ENCODE measurements at places on chromosomes 11 and 22.

DNA sequence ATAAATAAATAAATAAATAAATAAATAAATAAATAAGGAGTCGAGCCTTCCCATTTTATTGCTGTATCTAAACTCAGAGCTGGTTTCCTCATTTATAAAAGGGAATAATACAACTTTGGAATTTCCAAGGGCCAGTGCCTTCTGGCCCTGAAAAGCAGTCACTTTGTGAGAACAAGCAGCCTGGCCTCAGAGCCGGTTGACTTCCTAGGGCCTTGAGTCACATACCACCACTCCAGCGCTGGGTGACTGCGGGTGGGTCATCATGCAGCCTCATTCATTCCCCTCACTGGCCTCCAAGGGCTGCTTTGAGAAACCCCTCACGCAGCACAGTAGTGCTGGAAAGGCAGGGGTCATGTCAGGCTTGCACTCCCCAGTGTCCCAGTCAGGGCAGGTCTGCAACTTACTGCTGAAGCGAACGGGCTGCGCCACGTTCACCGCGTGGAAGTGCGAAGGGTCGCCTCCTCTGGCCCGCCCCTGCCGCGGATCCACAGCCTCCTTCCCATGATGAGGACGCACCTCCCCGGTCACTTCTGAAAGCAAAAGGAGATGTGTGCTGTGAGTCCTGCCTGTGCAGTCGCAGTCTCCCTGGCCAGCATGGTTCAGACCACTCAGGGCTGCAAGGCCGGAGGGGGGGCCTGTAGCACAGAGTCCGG is 54.4 kb downstream of the DGCR2 start:
- no peak for DNase-seq

DNA sequence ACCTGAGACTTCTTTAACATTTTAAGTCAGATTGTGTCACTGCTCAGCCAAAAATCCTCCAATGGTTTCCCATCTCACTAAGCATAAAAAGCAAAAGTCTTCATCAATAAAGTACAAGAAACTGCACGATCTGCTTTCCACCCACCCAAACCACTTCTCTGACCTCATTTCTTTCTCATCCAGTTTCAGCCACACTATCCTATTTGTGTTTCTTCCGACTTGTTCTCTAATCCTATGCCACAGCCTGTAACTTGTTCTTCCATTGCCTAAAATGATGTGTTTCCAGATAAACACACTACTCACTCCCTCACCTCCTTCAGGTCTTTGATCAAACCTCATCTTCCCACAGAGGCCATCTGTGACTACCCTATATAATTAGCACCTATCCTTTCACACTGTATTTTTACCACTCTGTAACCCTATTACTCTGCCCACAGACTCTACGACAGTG is 28.4 kb downstream of the ARHGAP32 start:
- no peak for DNase-seq

GRCh38 chr11:45043755-45044475 is 93.2 kb upstream of the TP53I11 start:
- DNase-seq, result no peak

GRCh38 chr11:71525188-71525937 is 1.7 kb upstream of the KRTAP5-7 start:
- no peak for DNase-seq

- peak; percentile 12 for DNase-seq
Observed at GRCh38 chr11:17991783-17992433, 20.9 kb downstream of the SERGEF start.

DNA sequence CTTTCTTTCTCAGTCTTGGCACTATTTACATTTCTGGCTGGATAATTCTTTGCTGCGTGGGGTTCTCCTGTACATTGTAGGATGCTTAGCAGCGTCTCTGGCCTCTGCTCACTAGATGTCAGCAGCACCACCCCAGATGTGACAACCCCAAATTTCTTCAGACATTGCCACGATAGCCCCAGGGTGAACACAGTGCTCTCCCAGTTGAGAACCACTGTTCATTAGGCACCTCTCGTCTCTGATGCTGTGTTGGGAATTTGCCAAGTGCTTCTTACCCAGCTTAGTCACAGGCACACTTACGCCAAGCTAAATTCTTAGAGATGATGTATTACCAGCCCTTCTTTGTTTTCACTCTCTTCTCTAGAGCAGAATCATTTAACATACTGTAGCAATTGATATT is 9.4 kb downstream of the TRIM6 start:
- DNase-seq, result no peak

- DNase-seq, result no peak
Observed at GRCh38 chr11:87185228-87185627, 147.5 kb downstream of the TMEM135 start.

DNA sequence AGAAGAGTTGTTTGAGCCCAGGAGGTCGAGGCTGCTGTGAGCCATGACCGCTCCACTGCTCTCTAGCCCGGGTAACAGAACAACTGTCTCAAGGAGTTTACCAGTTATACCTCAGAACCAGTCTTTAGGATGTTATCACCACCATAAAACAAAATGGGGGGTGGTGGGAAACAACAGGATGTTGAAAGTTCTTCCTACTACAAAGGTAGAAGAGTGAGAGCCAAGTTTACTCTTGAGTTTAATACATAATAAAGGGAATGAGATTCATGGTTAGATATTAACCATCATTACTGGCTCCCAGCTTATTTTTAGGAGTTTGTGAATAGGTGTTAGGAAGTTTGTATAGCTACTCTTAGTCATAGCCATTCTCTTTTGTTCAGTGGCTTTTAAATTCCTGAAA is 78.8 kb upstream of the HORMAD2 start:
- no peak for DNase-seq

- no peak for DNase-seq
Observed at GRCh38 chr11:9571071-9571762, 2.3 kb upstream of the WEE1 start.

- no peak for DNase-seq
Observed at GRCh38 chr11:61349189-61349751, 12.4 kb downstream of the CYB561A3 start.

DNA sequence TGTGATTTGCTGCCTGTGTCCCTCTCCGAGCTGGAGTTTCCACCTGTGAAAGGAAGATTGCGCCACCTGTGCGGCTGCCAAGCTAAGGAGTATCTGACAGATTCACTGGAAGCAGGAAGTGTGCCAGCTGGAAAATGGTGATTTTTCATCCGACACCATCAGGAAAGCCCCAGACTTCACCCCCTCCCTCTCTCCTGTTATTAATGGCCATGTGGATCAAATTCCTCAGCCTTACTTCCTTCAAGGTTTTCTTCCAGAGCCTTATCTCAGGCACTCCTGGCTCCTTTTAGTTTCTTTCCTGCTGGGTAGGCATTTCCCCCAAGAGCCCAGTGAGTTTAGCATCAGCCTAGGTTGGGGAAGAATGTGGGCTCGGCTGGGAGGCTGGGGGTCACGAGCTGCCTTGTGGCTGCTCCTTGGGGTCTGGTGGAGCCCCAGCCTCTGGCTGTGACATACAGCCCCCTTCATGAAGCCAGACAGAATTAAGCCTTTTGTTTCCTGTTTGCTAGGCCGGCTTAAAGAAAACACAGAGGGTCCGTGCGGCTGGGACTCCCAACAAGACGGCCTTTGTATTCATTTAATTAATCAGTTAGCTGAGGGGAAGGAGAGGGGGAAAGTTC is 37.1 kb downstream of the PKNOX2 start:
- DNase-seq, result no peak

GRCh38 chr11:44601471-44602370 is 36.3 kb downstream of the CD82 start:
- no peak for DNase-seq

GRCh38 chr11:27447288-27448183 is 25.1 kb downstream of the LGR4 start:
- DNase-seq, result no peak

- no peak for DNase-seq
Observed at GRCh38 chr11:2330696-2331095, 28.9 kb downstream of the TSPAN32 start.

All from bone marrow (tissue), 2 donors.